Activated T-helper 1 cell treated with anti-CD3 and anti-CD28 coated beads, Interleukin-2, amount 50 U/mL, for 16 hours (primary cell): ENCODE measurements at places on chromosomes 2 and 18.
A peak's percentile ranks its signal among the peaks of the same experiment; 100 is the strongest.

- no peak for DNase-seq
These were observed 9.7 kb upstream of the NT5DC4 start for GRCh38 chr2:112710956-112711750.

GRCh38 chr2:160429248-160430000, 64.2 kb downstream of the RBMS1 start:
- no peak for DNase-seq

DNA sequence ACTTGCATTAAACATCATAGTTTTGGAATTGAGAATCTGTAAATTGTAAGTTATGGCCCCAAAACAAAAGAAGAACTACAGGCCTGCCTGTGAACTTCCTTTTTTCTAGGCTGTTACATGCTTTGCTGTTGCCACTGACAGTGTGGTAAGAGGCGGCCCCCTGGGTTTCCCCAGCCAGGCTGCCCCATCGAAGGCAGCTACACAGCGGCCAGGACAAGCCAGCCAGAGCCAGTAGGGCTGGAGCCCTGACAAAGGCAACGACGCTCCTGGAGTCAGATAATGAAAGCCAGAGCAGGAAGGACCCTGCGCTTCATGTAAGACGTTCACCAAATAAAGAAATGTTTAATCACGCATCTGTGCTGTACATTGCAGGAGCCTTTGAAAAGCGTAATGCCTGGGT, 55.0 kb downstream of the ANKRD44 start:
- DNase-seq = peak; percentile 50

GRCh38 chr2:165105926-165106325, 97.9 kb downstream of the SCN3A start:
- no peak for DNase-seq

GRCh38 chr2:207224791-207225482, 59.2 kb upstream of the KLF7 start:
- DNase-seq = no peak

GRCh38 chr18:63477968-63478367, 1.2 kb downstream of the SERPINB5 start:
- DNase-seq = no peak

DNA sequence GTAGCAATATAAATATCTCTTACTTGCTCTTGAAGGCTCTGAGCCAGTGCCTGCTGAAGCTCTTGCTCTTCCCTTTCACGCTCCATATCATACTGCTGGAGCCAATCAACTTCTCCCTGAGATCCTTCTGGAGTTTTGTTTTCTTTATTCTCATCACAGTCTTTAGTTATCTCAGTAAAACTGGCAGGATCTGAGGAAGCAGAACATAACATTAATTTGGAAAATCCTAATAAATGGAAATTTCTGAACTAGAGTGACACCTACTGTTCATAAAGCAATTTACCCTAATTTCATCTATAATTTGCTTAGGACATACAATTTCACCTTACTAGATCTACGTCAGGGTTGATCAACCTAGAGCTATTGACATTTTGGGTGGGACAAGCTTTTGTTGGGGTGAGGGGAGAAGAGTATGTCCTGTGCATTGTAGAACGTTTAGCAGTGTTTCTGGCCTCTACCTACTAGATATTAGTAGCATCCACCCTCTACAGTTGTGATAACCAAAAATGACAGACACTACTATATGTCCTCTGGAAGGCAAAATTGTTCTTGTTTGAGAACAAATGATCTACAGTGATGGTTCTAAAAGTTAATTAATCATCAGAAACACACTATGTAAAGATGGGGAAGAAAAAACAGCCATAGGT, 47.2 kb downstream of the VIL1 start:
- DNase-seq = no peak

DNA sequence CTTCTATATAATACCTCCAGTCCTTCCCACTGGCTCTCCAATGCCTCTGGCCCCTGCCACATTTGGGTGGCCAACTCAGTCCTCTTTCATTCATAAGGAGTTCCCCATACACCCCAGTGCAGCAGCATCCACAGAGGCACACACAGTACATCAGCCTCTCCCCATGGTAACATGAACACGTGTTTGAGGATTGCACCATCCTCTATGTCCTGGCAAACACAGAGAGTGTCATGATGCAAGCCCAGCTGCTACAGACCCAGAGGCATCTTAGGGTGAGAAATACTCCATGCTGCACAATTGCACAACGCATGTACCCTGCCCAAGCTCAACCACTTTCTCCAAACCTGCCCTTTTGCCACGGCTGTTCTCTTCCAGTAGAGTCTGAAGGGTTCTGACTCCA, 11.5 kb downstream of the IGFBP5 start:
- no peak for DNase-seq

- no peak for DNase-seq
These were observed 437.7 kb upstream of the HS6ST1 start for GRCh38 chr2:128756365-128756717.

- DNase-seq = no peak
These were observed 48.6 kb downstream of the ETAA1 start for GRCh38 chr2:67445652-67446268.

- no peak for DNase-seq
These were observed 29.4 kb upstream of the EIF2AK3 start for GRCh38 chr2:88656690-88657089.

DNA sequence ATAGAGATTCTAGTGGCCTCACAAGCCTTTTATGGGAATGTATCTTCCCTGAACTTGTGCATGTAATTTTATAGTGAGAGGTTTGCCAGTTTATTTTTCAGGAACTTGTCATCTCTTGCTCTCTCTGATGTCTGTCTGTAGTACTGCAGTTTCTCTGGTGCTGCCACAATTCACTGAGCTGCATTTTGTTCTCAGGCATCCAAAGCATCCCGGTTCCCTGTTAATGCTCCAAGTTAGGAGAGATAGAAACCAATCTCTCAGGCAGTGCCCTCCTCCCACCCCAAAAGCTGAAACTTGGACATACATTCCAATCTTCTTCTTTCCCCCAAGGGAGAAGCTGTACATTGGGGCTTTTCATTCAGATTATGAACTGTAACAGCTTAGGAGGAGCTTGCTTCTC, 30.1 kb upstream of the GRB14 start:
- DNase-seq = no peak

GRCh38 chr2:74646834-74647482, 1.2 kb downstream of the M1AP start:
- no peak for DNase-seq

DNA sequence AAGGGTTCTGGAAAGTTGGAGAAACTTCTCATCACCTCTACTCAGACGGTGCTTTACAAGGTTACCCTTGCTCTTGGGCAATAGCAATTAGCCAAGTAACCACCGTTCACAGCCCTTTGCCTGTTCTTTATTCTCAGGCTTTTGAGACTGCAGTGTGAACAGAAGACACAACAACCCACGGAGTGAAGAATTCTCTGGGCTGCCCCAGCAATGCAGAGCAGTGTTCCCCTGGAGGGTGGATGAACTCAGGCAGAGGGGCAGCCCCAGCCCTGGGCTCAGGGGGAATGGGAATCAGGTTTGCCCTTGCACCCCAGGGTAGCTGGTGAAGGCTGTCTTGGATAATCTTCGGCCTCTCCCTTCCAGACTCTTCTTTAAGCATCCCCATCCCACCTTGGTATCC, 69.1 kb downstream of the MCFD2 start:
- no peak for DNase-seq
